Left ventricle myocardium inferior (tissue), 1 donor: ENCODE measurements at places on chromosomes 12 and 14.

- DNase-seq = no peak
These were observed 41.2 kb upstream of the BCL11B start for GRCh38 chr14:99313234-99313633.

GRCh38 chr12:120220838-120221575 lies 20.1 kb upstream of the RPLP0 start:
- no peak for DNase-seq

DNA sequence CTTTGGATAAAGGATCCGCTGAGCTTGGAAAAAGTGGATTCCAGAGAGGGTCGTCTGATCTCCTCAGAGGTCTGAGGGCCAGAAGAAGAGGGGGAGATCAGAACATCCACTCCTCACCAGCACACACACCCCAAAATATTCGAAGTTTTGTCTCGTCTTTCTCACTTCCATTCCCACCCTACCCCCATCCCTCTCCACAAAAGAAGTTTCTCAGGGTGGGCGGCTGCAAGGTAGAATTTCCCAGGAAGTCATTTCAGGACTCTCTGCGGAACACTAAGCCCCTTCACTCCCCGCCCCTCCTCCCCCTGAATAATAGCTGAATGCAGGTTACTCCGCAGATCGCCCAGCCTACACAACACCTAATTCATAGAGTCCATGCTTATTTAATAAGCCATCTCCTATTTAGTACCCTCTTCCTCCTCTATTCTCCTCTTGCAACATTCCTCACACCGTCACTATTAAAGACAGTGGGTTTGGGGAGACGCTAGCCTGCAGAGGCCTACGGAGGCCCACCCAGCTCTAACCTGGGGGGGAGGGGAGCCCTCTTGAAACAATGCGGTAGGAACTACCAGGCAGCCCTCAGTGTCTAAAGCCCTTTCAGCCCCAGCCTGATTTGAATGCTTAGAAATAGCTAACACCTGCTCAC lies 649 bp upstream of the SALL2 start:
- no peak for DNase-seq

DNA sequence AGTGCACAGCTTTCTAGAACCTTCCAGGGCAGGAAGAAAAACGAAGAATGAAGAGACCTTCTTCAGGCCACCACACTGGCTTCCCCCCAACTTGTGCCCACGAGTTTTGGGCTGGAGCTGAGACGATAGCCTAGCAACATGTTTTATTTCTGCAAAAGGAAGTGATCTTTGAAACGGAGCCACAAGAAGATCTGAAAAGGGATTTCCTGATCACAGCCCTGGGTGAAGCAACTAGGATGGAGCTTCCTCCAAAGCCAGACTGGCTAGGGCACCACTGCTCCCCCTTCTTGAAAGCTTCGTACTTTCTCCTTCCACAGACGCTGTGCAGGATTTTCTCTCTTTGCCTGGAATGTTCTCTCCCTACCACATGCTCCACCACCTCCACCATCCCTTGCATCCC lies 418.3 kb downstream of the MED13L start:
- no peak for DNase-seq

- DNase-seq = no peak
These were observed 605.5 kb upstream of the USP15 start for GRCh38 chr12:61654698-61655097.

- no peak for DNase-seq
These were observed 131.9 kb downstream of the CEP128 start for GRCh38 chr14:80809663-80810062.

GRCh38 chr14:70807898-70808415 lies 1.4 kb downstream of the MAP3K9 start:
- DNase-seq = no peak

- no peak for DNase-seq
These were observed 377.4 kb downstream of the BCL11B start for GRCh38 chr14:98894600-98894999.

- no peak for DNase-seq
These were observed 966.2 kb downstream of the NRXN3 start for GRCh38 chr14:79136071-79137044.

DNA sequence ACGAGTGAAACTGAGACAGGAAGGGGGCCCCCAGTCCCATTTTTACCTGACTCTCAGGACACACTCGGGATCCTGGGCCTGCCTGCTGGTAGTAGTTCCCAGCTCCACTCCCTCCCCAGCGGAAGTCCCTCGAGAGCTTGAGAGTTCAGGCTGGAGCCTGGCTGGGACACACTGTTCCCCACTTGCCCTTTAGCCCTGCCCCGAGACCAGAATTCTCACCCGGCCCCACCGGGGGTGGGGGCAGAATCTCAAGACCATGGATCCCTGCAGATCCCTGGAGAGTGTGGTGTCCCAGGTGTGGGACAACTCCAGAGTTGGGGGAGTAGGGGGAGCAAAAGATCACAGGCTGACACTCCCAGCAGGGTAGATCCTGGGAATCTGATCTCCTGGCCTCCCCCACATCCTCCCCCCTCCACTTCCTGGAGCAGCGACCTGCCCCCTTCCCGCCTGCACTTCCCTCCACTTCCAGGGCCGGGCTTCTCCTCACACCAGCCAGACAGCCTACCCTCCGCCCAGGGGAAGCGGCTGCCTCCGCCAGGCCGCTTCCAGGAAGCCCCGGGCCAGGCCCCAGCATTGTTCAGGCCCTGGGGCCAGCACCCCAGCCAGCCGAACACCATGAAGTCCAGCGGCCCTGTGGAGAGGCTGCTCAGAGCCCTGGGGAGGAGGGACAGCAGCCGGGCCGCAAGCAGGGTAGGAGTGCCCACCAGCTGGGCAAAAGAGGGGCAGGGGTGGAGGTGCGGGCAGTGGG lies at the start of gene TNS2:
TSS of gene TNS2 (plus strand) at position 495 of the 748 bp plus-strand sequence. CDS start at position 616, 121 bp downstream.
- peak; percentile 89 for DNase-seq

GRCh38 chr12:86429824-86430223 lies 173.6 kb upstream of the MGAT4C start:
- DNase-seq = no peak

- no peak for DNase-seq
These were observed 344.9 kb downstream of the DPF3 start for GRCh38 chr14:72549026-72549425.

- no peak for DNase-seq
These were observed 7.4 kb downstream of the INF2 start for GRCh38 chr14:104696671-104697316.

DNA sequence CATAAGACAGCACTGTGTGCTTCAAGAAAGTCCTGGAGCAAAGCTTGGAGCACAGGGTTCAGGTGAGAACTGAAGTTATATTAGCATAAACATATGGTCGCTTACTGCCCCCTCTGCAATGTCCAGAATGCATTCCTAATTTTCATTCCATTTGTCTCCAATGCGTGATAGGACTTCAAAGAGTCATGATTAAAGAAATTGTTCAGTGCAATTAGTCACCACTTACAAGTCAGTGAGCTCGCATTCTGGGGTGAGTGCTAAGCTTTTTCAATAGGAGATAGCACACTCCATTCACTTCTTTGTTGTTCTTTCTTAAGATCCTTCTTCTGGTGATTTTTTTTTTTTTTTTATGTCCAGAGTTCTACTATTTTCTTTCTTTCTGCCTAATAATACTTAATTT lies 398.4 kb downstream of the SYT1 start:
- no peak for DNase-seq

DNA sequence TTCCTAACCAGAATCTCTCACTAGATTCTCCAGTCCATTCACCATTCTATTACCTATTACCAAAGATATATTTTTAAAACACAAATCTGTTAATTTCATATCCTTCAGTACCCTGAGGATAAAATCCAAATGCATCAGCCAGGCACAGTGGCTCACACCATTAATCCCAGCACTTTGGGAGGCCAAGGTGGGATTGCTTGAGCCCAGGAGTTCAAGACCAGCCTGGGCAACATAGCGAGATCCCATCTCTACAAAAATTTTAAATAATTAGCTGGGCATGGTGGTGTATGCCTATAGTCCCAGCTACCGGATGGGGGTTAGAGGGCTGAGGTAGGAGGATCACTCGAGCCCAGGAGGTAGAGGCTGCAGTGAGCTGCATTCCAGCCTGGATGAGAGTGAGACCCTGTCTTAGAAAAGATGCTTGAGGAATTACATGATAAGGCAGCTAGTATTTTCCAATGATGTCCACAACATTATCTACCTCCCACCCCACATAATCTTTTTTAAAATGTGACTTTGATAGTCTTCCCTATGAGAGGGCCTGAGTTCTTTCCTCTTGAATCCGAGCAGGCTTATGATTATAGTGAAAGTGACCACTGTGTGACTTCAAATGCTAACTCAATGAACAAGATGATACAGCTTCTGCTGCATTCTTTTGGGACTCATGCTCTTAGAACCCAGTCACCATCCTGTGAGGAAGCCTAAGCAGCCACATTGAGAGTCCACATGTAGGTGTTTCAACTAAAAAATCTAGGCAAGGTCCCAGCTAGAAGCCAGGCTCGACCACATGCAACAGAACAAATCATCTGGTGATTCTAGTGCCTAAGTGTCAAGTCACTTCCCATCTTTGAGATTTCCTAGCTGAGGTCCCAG lies 18.0 kb downstream of the HECTD1 start:
- no peak for DNase-seq

DNA sequence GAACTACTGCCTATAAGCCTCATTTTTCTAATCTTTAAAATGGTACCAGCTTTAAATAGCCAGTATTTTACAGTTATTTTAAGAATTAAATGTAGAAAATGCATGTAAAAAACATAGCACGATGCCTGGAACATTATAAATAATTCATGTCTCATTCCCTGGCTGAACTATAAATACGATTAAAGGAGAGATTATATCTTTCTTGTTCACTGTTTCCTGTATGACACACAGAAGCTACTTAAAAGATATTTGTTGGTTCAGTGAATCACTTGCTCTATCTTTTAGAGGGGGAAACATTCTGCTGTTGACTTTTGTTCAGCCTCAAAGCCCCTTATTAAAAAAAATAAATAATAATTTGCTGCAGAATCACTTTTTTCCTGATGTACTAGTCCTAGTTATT lies 406.9 kb downstream of the LRFN5 start:
- DNase-seq = no peak

DNA sequence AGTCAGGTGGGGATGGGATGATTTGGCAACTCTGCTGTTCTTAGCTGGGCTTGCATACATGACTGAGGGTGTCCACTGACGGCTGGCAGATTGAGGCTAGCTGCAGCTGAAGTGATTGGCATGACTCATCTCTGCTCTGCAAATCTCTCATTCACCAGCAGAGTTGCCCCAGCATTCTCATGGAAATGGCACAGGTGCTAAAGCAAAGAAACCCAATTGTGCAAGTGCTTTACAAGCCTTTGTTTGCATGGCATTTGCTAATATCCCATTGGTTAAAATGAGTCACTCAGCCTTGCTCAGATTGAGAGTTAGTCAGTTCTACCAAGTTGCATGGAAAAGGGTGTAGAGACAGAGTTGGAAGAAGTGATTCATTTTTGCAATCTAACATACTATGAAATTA lies 389.7 kb upstream of the FAR2 start:
- DNase-seq = no peak

DNA sequence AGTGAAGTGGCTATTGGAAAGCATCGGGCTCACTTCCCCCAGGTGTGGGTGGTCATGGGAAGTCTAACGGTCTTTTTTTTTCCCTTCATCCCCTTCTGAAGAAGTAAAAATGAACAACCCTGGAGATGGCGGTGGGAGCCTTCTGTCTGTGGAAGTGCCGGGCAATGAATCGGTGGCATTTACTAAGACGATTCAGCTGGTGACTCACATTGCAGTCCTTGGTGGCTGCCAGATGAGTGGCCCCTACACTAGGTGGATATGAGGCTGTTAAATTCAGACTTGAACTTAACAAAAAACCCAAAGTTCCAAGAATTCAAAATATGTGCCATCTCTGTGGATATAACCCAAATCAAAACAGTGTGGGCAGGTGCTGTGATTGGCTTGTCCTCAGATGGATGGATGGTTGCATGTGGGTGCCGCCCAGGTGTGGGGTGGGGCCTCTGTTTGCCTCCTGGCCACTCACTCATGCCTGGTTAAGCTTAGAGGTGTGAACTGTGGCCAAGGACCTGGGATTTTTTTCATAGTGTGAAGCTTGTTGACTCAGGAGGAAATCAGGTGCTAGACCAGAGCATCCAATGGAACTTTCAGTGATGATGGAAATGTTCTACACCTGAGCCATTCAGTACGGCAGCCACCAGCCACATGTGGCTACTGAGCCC lies 176.7 kb upstream of the NOS1 start:
- DNase-seq = no peak

DNA sequence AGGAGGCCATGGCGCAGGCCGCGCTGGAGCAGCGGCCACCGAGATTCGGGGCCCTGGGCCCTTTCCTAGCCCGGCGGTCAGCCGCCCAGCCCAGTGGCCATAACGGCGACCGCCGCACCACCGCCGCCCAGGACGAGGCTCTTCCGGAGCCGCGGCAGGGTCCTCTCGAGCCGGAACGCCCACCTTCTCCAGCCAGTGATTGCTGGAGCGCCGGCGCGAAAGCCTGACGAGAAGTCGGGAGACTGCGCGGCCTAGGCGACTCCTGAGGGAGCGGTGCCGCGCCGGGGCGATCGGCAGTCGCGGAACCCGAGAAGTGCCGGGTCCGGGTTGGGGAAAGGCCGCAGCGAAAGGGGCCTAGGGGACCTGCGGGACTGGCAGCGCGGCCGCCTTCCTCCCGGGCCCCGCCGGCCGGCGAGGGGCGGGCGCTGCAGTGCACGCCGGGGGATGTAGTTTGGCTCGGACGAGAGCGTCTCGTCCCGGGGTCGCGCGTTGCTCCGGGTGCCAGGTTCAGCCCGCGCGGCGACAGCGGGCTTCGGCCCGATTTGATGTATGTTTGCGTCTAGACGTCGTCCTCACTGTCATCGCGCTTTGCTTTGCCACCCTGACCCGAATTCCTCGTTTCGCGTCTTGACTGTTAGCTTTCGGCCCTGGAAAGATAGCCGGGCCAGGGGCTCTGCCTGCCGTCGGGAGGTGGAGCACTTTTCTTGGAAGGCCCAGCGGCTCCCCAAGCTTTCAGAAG lies at the start of gene VTI1B:
TSS of gene VTI1B (minus strand) at position 153 of the 739 bp plus-strand sequence. CDS start at position 10, 143 bp downstream.
- peak; percentile 85 for DNase-seq

- no peak for DNase-seq
These were observed 33.8 kb downstream of the CREBL2 start for GRCh38 chr12:12645485-12645884.

- DNase-seq = peak; percentile 27
These were observed 39.2 kb upstream of the BMAL2 start for GRCh38 chr12:27293463-27293862.

GRCh38 chr12:105832021-105832420 lies 306.7 kb downstream of the NUAK1 start:
- DNase-seq = no peak

DNA sequence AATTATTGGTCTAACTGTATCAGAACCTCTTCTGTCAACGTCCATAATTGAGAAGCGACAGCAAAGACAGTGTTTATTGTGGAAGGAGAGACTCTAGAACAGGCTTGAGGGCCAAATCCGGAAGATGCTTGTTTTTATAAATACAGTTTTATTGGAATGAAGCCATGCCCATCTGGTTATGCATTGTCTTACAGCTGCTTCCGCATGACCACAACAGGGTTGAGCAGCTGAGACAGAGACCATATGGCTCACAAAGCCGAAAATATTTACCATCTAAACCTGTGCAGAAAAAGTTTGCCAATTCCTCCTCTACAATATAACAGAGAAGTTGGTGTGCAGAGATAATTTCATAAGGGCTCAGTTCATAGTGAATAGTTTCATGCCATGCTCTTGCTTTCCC lies 24.5 kb downstream of the PRKAB1 start:
- no peak for DNase-seq

- DNase-seq = no peak
These were observed 459.6 kb downstream of the ZFP36L1 start for GRCh38 chr14:68333262-68333661.
